Kidney (tissue), 22 donors: ENCODE measurements at places on chromosomes 13 and 19.

DNA sequence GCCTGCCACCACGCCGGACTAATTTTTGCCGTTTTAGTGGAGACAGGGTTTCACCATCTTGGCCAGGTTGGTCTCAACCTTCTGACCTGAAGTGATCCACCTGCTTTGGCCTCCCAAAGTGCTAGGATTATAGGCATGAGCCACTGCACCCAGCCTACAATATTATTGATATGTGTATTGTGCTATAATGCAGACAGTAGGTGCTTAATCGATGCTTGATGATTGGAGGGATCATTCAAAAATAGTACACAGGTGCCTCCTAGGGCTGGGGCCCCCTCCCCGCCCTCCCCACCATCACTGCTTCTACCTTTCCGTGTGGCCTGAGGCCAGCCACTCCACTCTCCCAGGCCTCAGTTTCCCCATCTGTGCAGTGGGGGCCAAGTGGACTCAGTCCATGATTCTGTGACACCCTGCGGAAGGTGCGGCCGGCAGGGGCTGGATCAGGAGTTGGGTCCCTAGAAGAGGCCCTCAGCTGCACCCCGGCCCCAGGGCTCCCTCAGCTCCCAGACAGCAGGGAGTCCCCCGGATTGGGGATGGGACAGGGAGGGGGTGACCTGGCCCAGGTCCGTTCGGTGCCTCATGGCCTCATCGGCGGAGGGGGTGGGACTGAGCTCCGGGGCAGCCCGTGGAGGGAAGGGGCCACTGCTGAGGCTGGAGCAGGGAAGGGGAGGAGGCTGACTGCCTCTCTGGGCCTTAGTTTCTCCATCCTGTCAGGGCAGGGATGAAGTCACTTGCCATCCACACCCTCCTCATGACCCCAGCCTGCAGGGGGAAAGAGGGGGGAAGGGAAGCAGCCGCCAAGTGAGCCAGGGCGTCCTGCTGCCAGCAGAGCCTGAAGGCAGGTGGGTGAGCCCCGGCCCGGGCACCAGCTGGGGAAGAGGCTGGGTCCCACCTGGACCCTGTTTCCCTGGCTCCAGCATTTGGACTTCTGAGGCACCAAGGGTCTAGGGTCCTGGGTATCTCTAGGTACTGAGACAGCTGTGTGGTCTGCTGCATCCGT is 1.2 kb downstream of the ADAMTSL5 start:
- DNase-seq: no peak

DNA sequence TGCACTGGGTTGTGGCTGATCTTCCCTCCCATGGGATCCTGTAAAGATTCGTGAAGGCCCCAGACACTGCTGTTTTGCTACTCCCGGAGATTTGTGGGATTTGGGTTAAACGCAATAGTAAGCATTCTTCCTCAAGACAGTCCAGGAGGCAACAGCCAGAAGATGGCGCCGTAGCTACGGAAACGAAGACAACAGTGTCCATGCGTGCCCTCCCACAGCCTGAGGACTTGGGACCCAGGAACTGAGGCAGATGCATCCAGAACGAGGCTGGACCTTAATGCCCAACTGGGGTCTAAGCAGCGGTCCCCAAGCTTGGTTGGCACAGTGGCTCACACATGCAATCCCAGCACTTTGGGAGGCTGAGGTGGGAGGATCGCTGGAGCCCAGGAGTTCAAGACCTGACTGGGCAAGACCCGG is 57.6 kb upstream of the ZNF507 start:
- peak; percentile 66 for DNase-seq

GRCh38 chr13:109725995-109726637 is 60.3 kb downstream of the IRS2 start:
- DNase-seq: no peak

DNA sequence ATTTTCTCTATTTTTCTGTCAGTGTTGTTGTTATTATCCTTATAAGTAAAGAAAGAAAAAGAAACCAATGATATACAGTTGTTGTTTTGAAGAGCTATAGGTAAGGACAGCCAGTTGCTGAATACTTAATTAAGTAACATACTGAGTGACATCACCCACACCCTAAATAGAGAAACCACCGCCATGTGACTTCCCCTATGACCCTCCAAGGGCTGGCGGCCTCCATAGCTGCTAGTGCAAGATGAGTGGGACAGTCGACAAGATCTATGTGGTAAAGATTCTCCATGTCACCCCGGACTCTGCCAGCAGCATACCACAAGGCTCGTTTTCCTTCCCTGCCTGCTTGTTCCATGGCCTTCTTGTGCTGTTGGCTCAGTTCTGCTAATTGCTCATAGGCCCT is 221.1 kb downstream of the DNAJC15 start:
- DNase-seq: no peak

DNA sequence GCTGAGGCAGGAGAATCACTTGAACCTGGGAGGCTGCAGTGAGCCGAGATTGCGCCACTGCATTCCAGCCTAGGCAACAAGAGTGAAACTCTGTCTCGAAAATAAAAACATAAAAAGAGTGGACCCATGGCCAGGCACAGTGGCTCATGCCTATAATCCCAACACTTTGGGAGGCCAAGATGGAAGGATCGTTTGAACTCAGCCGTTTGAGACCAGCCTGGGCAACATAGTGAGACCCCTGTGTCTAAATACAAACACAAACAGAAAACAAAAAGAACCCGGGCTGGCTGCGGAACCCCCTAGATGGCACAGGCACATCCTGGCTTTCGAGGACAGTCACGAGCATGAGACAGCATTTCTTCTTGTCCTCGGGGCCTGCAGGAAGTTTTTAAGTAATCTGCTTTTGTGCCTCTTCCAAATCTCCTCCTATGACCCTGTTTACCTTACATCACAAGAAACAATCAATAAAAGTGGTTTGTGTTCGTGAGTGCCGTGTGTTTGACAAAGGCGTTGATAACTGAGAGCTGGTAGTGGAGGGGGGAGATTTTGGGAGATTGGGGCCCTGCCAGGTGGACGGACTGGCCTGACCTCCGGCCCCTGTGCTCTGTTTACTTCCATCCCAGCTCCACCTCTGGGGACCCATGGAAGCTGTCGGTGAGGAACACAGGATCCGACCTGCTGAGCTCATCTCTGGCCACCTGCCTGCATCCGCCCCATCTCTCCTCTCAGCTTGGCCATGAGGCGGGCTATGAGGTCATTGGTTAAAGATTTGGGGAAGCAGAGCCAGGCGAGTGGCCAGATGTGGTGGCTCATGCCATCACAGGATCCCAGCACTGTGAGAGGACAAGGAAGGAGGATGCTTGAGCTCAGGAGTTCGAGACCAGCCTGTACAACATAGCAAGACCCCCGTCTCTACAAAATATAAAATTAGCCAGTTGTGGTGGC is 5.9 kb upstream of the GDF15 start:
- DNase-seq: no peak

DNA sequence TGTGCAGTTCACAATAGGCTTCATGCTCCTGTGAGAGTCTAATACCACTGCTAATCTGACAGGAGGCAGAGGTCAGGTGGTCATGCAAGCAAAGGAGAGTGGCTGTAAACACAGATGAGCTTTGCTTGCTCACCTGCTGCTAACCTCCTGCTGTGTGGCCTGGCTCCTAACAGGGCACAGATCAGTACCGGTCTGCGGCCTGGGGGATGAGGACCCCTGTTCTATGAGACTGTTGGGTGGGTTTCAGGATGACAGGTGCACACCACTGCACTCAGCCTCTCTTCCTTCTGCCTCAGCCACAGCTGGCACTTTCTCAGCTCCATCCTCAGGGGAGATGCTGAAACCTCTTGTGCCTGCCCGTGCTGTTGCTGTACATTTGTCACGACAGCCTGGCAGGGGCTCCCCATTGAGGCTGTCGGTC is 9.7 kb downstream of the CLEC4G start:
- no peak for DNase-seq

GRCh38 chr19:28632371-28633080 is 580.4 kb downstream of the UQCRFS1 start:
- DNase-seq: no peak

DNA sequence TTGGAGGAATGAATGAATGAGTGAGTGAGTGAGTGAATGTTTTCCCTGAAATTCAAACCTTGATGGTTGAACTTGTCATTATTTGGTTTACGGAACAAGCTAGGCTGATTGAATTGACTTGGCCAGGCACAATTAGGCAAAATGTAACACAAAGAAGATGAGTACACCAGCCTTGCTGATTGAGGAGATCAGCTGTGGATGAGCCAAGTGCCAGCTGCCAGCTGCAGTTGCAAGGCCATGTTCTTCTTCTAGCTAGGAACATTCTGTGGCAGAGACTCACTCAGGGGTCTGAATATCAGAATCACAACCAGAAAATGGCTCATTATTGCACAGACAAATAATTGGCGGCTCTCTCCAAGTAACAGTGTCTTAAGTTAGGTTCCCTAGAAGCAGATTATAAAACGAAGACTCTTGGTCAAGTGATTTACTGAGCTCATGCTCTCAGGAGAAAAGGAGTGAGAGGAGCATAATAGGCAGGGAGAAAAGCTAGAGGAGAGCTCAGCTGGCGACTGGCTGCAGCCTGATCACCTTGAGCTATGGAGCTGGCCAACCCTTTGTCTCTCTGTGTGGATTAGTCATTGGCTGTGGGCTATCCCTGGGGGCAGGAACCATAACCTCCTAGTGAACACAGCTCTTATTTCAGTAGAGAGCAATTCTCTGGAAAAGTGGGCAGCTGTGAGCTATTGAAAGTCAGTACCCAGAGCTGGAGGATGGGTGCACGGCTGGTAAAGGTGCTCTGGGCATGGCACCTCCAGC is 225.3 kb upstream of the SERP2 start:
- DNase-seq: no peak

DNA sequence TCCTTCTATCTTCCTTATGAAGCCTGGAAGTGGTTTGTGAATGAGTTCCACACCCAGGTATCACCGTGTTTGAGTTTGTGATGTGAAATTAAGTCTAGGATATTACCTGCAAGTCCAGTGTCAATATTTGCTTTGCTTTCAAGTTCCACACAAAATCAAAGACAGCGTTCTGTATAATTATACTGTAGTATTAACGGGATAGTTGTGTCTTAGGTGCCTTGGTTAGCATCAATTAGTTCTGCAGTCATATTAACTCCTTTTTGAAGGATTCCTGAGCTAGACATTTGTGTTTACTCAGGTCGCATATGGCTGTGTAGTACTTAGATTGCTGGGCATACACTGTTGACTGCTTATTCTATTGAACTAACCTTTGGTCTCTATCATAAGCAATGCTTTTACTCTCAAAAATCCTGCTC is 54.4 kb downstream of the ERCC5 start:
- DNase-seq: no peak

- DNase-seq: no peak
Observed at GRCh38 chr13:62250501-62251201, 835.0 kb upstream of the PCDH20 start.

DNA sequence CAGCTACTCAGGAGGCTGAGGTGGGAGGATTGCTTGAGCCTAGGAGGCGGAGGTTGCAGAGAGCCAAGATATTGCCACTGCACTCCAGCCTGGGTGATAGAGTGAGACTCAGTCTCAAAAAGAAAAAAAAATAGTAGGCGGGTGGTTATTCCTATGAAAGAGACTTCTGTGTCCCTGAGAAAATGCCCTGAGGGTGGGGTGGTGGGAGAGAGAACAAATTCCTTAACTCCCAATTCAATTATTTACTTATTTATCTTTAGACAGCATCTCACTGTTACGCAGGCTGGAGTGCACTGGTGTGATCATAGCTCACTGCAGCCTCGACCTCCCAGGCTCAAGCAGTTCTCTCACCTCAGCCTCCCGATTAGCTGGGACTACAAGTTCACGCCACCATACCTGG is 10.3 kb upstream of the EEF2 start:
- no peak for DNase-seq

GRCh38 chr19:46351241-46352041 is 4.6 kb downstream of the PPP5C start:
- no peak for DNase-seq

DNA sequence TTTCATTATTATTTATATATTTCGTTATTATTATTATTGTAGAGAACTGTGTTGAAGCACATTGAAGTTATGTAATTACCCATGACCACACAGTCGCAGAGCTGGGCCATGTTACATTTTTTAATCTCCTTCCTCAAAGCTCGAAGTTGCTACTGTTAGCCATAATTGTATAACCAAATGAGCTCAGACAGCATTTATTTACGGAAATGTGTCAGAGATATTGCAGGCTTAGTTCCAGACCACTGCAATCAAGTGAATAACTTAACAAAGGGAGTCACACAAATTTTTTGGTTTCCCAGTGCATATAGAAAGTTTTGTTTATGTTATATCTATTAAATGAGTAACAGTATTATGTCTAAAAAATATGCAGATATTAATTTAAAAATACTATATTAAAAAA is 147.1 kb upstream of the SLITRK1 start:
- DNase-seq: no peak

DNA sequence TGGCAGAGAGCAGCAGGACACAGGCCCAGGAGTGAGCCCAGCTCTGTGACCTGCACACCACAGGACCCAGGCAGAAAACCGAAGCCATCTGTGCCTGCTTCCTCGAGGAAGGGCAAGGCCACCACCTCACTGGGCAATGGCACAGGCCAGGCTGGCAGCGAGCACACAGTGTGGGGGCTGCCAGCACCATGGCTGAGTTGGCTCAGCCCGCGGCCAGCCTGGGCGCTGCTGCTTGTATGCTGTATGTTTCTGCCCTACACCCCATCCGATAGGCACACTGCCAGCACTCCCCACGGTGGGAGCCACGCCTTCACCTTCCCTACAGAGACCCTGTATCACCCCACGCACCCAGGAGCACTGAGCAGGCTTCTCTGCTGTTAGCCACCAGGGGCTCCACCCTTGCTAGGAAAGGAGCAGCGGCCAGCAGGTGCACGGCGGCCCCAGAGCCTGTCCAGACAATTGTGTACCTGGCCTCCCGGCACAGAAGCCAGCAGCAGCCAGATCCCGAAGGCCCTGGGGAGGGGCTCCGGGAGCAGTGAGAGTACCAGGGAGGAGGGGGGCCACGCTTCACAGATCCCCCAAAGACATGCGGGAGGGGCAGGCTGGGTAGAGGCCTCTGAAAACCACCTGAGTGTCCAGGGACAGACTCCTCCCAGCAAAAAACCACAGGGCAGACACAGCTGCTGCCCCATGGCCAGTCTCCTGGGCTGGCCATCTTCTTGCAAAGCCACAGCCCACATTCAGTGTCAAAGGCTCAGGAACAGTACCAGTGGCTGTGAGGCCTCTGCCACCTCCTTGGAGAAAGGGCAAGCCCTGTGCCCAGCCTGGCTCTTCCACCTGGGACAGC is 56.1 kb downstream of the MLLT1 start:
- DNase-seq: peak; percentile 75

- no peak for DNase-seq
Observed at GRCh38 chr13:113874579-113875428, 10.9 kb upstream of the GAS6 start.

GRCh38 chr13:20525144-20525600 is 485 bp downstream of the CRYL1 start:
- peak; percentile 42 for DNase-seq

DNA sequence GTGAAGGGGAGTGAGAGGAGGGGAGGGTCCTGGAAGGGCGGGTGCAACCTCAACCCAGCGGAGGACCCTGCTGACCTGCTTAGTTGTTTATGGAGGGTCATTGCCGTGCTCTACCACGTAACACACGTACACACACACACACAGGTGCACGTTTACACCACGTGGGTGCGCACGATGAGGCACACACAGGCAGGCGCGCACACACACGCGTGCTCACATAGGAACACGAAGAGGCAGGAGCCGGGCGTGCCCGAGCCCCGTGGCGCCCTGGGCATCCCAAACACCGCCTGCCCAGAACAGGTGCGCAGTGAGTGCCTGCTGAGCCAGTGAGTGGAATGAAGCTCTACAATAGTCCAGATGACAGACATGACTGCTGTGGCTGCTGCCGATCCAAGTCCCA is 11.2 kb upstream of the MADCAM1 start:
- DNase-seq: no peak

- DNase-seq: peak; percentile 63
Observed at GRCh38 chr13:98752467-98753290, at the start of gene SLC15A1. SLC15A1 (minus strand) TSS chr13:98752672; CDS start chr13:98752598, 74 bp downstream.
